ENCODE measurements at places on chromosomes 16 and 17. TPM values are rescaled to one million over a fixed set of nuclear protein-coding genes. Genes with fewer than 3 reads are reported as not detected.

Gene SLC12A3
- total RNA-seq, result 58.9 TPM

Gene TBC1D3I
- 1.5 TPM for total RNA-seq

Gene DOC2A
- 1.9 TPM for total RNA-seq

Gene AXIN2
- 40.6 TPM for total RNA-seq

Gene DNAI2
- not detected for total RNA-seq

Gene ICAM2
- total RNA-seq, result 49.9 TPM

Gene AIPL1
- not detected for total RNA-seq

Gene CLDN9
- 2.5 TPM for total RNA-seq

Gene RAP1GAP2
- 19.2 TPM for total RNA-seq

Gene PMFBP1
- total RNA-seq, result 1.9 TPM

Data from metanephros (tissue), 2 donors.